ENCODE measurements at places on chromosomes 2 and 18. TPM values are rescaled to one million over a fixed set of nuclear protein-coding genes. Genes with fewer than 3 reads are reported as not detected.

DNA sequence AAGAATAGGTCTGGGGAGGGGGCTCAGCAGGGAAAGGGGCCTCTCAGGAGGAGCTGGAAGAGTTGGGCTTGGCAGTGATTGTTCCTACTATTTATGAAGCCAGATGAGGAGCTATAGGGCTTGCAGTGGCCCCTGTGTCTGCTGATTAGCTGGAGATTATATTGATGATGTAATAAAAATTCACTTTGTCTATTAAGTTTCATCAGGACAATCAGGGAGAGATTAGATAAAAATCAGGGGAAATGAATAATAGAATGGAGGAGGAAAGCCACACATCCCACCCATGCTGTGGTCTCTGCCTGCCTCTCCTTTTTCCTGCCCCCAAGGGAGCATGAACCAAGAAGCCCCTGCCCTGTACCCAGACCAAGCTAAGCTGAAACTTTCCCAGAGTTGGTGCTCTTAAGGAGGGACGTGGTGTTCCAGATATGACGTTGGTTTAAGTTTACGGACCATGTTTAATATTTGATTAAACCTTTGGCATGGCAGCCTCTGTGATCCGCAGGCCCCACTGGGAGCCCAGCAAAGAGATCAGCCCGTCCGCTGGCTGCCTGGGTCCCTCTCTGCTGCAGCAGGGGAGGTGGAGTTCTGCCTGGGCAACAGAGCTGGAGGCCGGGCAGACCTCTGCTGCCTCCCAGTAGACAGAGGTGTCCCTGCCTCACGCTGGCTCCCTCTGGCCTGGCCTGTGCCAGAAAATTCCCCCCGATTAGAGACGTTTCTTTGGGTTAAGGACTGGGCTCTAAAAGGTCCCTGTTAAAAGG, 15.3 kb downstream of the CELF4 start:
- no peak for DNase-seq

DNA sequence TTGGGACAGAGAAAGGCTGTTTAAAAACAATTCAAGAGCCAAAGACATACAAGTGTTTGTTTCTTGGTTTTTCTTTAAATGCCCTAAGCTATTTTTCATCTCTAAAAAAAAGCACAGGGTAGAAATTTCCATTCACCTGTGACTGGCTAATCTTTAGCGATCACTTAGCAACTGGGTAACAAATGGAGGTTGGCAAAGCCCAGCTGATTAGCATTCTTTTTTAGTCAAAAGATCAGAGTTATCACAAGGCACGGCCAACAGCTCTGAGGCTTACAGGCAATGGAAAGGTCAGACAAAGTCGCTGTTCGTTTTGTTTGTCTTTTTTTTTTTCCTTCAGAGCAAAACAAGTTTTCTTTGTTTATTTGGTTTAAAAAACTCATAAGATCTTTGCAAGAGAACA, 29.0 kb upstream of the TTR start:
- DNase-seq: peak; percentile 10

DNA sequence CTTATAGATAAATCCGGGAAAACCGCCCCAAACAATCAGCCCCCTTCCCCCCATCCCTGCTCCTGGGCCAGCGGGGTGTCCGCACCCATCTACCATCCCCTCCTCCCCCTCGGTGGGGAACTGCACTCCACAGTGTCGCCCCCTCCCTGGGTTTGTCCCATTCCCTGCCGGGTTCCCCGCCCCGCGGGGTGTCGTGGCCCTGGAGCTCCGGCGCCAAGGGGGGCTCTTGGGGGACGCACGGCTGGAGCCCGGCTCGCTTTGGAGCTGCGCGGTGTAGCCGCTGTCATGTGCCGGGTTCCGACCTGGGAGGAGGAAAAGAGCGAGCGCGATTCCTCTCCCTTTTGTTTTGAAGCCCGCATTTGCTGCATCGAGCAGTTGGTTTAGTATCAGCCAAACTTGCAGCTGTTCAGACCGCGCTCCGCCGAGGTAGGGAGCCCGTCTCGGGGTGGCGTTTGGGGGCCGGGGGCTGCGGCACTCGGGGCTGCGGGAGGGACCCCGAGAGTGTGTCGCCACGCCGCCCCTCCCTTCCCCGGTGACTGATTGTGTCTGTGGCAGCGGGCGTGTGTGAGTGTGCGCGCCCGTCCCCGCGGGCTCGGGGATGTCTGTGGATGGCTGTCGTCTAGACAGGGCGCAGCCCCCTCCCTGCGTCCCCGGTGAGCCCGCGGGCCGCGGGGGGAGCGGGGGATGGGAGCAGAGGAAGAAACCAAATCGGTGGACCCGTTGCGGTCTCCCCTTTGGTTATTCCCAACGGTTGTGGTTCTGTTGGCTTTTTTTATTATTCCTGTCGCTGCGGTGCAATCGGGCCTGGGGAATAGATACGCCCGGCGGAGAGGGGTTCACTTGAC, 797 bp downstream of the CTIF start:
- DNase-seq: peak; percentile 83

- DNase-seq: no peak
Observed at GRCh38 chr2:206204710-206205109, 45.0 kb downstream of the EEF1B2 start.

- no peak for DNase-seq
Observed at GRCh38 chr18:70553245-70553935, 264.5 kb downstream of the SOCS6 start.

GRCh38 chr2:180115675-180116074, 108.6 kb upstream of the CWC22 start:
- no peak for DNase-seq

DNA sequence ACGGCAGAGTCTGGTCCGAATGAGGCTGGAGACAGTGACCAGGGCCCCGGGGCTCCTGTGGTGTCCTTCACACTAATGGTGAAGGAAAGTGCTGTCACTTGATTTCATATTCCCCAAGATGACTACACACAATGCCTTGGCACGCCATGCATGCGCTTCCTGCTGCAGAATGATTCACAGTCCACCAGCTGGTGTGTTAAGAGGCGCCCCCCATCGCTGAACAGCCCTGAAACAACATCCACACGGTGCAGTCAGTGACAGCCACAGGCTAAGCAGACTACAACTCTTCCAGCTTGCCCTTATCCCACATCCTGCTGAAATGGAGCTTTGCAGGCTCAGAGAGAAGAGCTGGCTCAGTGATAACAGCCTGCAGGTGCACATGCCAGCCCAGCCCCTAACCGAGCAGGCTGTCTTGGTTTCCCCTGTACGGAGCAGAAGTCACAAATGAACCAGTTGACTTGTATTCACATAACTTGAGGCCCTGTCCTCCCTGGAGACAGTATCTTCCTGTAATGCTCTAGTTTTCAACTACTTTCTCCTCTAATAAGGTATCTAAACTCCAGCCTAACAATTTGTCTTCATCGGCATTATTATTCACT, 24.3 kb upstream of the CDH20 start:
- peak; percentile 28 for DNase-seq

DNA sequence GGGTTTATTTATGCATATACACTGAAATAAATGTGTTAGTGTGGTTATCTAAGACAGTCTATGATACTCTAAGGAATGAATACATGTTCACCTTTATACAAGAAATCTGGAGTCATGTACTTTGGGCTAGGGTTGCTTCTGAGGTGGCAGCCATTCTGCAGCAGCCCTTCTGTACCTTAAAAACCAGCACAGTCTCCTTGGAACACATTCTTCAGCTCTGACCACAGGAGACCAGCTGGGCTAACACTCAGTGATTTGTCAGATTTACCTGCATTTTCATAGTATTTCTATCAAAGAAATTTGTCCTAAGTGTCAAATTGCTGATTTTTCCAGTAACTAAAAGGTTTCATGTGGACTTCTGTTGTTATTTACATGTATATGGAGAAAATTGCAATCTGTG, 167.7 kb downstream of the CAMKMT start:
- no peak for DNase-seq

GRCh38 chr2:40256649-40257048, 195.2 kb downstream of the SLC8A1 start:
- peak; percentile 55 for DNase-seq

DNA sequence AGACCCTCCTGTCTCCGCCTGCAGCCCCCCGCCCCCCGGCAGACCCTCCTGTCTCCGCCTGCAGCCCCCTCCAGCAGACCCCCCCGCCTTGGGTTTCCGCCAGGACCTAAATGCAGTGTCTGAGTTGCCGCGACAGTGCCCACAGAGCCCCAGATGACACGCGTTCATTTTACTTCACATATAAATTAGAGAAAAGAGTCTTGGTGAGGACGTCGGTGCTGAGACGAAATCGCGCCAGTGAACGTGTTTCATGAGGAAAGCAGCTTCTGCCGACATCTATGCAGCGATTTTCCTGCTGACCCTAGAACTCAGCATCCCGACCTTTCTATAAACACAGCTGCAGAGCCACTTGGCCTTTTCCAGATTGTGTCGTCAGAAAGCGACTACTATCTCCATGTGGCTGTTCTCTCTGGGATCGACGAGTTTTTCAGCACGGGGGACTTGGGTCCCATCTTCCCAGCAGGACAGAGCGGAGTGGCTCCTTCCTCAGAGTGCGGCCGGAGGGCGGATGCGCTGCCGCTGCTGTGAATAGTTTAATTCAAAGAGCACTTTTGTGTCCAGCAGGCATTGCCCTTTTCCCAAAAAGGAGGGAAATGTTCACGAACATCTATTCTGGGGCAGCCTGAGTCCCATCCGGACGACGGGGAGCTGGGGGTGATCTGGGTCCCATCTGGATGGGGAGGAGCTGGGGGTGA, 136.7 kb downstream of the NFATC1 start:
- no peak for DNase-seq

DNA sequence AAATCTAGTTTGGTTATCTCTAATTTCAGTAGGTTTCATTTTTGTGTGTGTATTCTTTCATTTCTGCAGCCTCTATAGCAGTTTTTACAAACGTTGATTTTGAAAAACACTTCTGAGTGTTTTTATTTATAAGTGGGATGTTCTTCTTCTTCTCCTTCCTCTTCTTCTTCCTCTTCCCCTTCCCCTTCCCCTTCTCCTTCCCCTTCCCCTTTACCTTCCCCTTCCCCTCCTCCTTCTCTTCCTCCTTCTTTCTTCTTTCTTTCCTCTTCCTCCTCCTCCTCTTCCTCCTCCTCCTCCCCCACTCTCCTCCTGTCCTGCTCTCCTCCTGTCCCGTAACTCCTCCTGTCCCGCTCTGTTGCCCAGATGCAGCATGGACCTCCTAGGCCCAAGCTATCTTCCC, 4.2 kb downstream of the UGGT1 start:
- DNase-seq: no peak

- peak; percentile 30 for DNase-seq
Observed at GRCh38 chr2:238974501-238975166, 126.7 kb downstream of the TWIST2 start.

DNA sequence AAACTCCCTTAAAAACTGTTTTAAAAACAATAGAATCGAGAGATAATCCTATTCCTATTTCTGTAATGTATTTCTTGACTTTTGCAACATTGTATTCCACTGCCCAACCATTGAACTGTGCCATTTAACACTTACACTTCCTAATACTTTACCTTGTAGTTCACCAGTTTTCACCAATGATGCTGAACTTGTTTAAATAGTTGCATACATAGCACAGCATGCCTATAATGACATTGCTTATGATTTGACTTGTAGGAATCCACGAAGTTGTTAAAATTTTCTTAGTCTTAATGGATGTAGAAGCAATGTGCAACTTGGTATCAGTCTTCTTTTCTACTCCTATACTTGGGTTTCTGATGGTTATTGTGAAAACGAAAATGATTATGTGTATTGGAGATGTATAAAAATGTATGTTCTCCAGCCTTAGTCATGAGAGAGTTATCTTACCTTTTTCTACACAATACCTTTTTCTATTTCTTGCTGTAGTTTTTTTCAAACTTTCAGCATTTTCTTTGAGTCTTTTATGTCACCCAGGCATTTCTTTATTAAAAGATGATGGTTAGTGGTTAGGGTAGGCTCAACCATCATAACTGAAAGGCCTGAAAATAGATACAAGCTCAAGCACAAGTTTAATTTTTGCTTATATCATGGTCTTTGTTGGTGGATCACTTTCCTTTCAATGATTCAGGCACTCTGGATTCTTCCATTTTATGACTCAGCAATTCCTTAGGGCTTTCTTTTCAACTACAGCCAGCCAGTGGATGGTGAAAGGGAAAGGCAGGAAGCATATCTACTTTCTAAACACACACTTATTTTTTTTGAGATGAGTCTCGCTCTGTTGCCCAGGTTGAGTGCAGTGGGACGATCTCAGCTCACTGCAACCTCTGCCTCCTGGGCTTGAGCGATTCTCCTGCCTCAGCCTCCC, 9.4 kb downstream of the GPD2 start:
- no peak for DNase-seq

DNA sequence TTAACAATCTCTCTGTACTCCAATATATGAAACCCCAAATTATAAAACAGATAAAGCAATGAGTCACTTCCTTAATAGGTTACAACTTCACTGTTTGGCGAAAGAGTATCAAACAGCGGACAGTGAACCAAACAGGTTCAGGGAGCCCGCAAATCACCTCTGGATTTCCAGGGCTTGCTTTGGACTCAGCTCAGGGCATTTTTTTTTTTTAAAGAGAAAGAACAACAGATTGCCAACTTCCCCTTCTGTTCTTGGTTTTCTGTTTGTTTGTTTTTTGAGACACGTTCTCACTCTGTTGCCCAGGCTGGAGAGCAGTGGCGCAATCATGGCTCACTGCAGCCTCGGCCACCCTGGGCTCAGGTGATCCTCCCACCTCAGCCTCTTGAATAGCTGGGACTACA, 52.7 kb downstream of the ABCB11 start:
- no peak for DNase-seq

DNA sequence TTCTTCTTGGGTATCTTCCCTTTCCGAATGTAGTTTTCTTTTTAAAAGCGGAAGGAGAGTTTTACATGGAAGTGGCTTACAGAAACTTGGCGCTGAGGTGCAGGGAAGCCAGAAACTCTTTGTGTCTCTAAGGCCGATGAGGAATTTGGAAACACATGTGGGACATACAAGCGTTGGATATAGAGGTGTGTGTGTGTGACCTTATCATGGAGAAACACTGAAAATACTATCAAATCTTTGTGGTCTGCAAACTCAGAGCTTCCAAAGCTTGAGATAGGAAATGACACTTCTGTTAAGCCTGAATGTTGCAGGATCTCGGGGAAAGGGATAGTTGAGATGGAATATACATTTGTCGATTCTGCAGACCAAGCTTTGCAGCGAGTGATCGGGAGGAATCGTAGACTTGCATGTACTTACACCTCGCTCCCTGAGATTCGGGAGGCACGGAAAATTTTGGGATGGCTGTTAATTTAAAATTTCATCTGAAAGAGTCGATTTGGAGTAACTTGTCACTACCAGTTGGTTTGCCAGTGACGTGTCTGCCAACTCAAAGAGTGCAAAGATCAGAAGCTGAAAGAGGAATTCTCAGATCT, 1.0 kb downstream of the NAB1 start:
- DNase-seq: peak; percentile 29

- DNase-seq: no peak
Observed at GRCh38 chr2:9140645-9141044, 66.0 kb upstream of the ASAP2 start.

Gene VWC2L
- total RNA-seq: not detected

Gene FECH
- 10.9 TPM for total RNA-seq

Gene GAL3ST2
- 0.09 TPM for total RNA-seq

Gene DOK1
- 13.2 TPM for total RNA-seq

Gene C2orf66
- 0.43 TPM for total RNA-seq

Gene CCDC150
- 56.1 TPM for total RNA-seq

Gene GALR1
- total RNA-seq: not detected
